RCC 7860 (cell line): ENCODE measurements at places on chromosomes 13 and 19.

DNA sequence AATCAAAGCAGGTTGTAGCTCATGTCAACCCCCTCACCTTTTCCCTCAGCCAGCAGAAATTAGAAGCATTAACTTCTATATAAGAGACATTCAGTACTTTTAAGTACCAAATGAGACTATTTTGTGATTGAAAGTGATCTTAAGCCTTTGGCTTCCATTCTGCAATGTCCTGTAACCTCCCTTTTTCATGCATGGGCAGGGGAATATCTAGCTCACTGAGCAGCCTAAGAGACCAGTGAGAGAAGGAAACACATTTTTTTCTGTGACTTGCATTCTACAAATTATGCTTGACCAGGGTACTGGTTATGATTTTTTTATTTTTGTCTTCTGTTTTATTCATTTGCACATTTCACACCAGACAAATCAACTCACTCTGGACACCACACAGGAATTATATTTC lies 369.6 kb downstream of the KCTD12 start:
- no peak for DNase-seq

DNA sequence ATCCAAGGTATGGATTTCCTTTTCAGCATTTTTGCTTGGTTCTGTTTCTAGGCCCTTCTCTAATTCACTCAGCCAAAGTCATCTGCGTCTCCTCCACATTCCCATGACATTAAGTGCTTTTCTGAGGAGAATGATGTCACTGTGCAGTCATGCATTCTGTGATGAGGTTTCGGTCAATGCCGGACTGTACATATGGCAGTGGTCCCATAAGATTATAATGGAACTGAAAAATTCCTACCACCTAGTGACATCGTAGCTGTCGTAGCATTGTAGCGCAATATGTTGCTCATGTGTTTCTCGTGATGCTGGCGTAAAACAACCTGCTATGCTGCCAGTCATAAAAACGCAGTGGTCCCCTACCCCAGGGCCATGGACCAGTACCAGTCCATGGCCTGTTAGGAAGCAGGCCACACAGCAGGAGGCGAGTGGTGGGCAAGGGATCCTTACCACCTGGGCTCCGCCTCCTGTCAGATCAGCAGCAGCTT lies 63.4 kb upstream of the TNFRSF19 start:
- peak; percentile 87 for DNase-seq

DNA sequence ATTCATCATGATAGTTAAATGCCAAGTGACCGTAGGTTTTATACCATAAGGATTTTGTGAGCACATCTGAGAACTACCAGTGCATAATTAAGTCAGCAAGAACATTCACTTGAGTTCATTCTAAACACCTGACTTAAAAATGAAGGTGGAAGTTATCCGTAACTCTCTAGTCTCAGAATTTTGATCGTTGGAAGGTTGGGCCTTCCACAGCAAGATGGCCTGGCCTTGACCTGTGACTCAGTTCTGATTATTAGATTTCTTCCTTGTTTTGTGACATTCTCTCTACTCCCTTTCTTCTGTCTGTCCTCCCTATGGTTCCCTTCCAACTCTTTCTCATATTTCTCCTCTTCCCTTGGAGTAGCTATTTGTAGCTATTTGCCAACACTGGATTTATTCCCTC lies 20.0 kb upstream of the WDFY2 start:
- DNase-seq, result no peak

DNA sequence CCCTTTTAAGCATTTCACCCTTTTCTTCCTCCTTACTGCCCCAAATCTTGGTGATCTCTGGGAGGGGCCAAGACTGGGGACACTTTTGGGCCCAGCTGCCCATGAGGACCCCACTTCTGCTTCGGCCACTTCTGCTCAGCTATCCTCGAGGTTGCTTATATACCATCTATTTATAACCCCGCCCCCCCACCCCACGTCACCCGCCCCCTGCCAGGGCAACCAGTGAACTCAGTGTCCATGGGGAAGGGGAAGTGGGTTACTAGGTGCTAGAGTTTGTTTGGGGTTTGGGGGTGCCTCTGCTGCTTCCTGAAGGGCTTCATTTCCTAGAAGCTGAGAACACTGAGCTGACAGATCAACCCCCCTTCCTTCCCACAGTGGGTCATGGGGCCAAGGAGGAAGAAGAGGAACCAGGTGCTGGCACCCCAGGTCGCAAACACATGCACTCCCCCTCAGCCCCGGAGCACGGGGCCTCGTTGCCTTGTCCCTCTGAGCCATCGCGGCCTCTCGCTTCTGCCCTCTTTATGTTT lies 6.1 kb upstream of the ADGRE5 start:
- DNase-seq, result no peak

- DNase-seq, result no peak
These were observed 367.4 kb downstream of the SPRY2 start for GRCh38 chr13:79973533-79973963.

DNA sequence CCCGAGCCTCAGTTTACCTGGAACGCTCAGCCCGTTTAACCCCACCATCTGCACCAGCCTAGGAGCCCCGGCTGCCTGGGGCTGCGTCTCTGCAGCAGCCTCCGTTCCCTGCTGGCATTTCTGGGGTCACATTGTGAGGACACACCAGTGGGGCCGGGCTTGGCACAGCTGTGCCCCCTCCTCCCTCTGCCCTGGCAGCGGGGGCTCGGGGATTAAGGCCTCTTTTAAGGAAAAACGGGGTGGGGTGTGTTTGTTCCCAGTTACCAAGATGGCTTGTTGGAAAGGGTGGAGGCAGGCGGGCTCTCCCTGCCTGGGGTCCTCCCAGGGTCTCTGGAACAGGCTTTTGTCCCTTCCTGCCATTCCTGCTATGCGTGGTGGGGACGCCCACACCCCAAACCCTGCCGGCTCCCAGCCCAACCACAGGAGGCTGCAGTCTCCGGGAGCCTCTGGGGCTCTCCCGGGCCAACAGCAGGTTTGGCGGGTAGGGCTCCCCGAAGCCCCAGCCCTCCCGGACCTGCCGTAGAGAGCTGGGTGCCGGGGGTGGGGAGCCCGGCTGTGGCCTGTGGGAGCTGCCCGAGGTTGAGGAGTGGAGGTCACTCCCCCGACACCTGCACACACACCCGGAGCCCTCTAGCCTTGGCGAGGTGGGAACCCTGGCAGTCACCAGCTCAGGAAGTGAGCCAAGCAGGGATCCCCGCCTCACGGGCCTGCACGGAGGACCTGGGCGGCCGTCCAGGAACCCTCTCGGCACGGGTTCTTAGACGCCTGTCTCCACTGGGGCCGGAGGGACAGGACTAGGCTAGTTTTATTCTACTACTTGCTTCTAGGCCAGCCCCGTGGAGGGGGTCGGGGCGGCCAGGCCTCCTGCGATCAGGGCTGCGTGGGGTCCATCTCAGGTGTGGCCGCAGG lies 36.9 kb downstream of the GADD45B start:
- DNase-seq, result no peak

- no peak for DNase-seq
These were observed at the start of gene NFILZ for GRCh38 chr19:8629996-8630683. Gene NFILZ (plus strand): TSS chr19:8630633. CDS start chr19:8676766, 46,133 bp downstream.

- DNase-seq, result no peak
These were observed 12.7 kb downstream of the F10 start for GRCh38 chr13:113135281-113135760.

- DNase-seq, result no peak
These were observed 13.8 kb downstream of the DCAF15 start for GRCh38 chr19:13965926-13966683.

GRCh38 chr13:44972956-44973581 lies 16.2 kb downstream of the NUFIP1 start:
- no peak for DNase-seq

DNA sequence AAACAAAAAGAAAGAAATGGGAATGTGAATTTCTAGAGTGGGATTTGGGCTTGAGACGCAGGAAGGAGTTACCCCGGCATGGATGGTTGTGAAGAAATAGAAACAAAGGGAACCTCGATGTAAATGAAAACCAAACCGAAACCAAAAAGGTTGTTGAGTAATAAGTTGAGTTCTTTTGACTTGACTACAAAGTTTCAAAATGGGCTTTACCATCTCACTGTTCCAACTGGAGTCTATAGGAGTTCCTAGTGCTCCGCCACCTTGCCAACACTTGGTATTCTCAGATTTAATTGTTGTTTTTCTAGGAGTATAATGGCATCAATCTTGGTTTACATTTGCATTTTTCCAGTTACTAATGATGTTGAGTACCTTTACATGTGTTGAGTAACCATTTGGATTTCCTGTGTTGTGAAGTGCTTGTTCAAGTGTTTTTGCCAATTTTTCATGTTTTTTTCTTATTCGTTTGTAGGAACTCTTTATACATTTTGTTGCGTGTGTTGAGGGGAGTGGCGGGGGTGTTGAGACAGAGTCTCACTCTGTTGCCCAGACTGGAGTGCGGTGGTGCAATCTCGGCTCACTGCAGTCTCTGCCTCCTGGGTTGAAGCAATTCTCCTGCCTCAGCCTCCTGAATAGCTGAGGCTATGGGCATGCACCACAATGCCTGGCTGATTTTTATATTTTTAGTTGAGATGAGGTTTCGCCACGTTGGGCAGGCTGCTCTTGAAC lies 9.2 kb downstream of the UBE2S start:
- no peak for DNase-seq

GRCh38 chr13:76038920-76039716 lies 403.0 kb downstream of the LMO7 start:
- DNase-seq, result no peak

GRCh38 chr13:75414036-75414827 lies 67.7 kb downstream of the TBC1D4 start:
- no peak for DNase-seq

- peak; percentile 20 for DNase-seq
These were observed 12.5 kb downstream of the FEM1A start for GRCh38 chr19:4803736-4804695.

- DNase-seq, result peak; percentile 94
These were observed 45.3 kb downstream of the TNFRSF19 start for GRCh38 chr13:23615395-23616081.

DNA sequence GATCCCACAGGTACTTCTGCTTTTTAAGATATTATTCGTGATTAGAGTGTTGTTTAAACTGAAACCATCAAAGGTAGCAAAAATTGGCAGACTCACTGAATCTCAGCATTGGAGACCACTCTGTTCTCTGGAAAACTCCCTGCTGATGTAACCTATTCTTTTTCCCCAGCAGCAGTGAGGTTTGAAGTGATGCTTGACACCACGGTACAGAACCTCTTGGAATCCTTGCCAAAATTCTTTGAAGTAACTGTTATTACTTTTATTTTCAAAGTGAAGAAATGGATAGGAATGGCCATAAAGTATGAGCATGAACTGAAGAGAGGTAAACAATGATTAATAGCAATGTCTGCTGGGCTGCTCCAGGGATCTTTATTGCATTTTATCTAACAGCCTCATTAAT lies 66.4 kb upstream of the KL start:
- no peak for DNase-seq

DNA sequence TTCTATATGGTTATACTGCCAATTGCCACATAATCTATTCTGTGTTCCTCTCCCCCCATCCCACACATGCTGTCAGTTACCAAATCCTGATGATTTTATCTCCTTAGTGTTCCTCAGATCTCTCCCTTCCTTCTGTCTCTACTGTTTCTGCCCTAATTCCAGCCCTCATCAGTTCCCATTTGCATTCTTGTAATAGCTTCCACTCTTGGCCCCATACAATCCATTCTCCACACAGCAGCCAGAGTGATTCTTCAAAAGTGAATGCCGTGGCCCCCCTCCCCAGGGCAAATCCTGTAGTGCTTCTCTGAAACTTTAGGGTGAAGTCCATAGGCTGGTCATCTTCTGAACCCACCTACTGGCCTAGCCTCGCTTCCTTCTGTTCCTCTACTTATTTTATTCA lies 114.4 kb downstream of the ZAR1L start:
- no peak for DNase-seq

DNA sequence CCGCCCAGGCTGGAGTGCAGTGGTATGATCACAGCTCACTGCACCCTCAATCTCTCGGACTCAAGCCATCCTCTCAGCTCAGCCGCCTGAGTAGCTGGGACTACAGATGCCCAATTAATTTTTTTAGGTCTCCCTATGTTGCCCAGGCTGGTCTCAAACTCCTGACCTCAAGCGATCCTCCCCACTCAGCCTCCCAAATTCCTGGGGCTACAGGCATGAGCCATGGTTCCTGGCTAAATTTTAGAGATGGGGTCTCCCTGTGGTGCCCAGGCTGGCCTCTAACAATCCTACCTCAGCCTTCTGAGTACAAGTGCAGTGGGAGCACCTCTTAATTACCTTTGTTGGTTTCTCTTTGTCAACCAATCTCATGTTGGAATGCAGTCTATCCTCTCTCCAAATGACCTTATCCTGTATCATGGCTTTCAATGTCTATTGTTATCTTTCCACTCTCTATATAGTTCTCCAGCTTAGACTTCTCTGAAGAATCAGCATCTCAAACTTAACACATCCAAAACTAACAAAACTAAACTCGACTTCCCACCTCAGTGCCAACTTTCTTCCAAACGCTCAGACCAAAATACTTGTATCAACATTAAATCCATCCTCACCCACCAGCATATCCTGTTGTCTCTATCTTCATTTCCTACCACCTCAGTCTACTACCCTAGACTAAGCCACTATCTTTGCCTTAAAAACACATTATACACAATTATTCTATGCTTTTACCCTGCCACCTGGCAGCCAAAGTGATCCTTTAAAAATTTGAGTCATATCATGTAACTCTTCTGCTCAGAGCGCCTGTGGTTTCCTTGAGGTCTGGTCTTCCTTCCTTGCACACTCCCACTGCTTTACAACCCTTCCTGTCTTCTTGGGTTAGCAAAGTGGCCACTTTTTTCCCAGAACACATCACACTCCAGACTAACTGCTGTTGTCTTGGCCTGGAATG lies 6.7 kb downstream of the TPT1 start:
- peak; percentile 32 for DNase-seq

DNA sequence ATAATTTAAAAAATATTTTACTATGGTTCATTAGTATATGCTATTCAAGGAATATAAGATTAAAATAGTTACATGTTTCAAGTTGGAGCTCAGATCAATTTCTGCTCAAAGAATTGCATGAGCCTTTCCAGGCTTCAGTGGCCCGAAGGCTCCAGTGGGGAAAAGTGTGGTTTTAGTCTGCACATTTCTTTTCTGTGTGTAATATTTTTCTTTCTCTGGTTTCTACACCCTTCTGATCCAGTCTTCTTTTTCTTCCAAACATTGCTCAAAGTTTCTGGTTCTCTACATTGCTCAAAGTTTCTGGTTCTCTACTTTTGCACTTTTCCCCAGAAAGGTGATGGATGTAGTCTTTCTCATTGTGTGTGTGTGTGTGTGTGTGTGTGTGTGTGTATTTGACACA lies 64.7 kb upstream of the OXGR1 start:
- DNase-seq, result no peak

- DNase-seq, result peak; percentile 13
These were observed 829 bp downstream of the B3GLCT start for GRCh38 chr13:31200637-31200971.

GRCh38 chr19:33461256-33462111 lies 60.1 kb downstream of the PEPD start:
- no peak for DNase-seq
